ENCODE measurements at places on chromosomes 3 and 15. TPM values are rescaled to one million over a fixed set of nuclear protein-coding genes. Genes with fewer than 3 reads are reported as not detected.

Gene GPX1
- 209 TPM for total RNA-seq

Gene DGKG
- total RNA-seq, result 37.1 TPM

Gene CTXN2
- not detected for total RNA-seq

Gene SERPINI1
- 13.8 TPM for total RNA-seq

Gene PLA2G4B
- 11.1 TPM for total RNA-seq

Gene RAB27A
- 67.5 TPM for total RNA-seq

Gene P2RY14
- total RNA-seq, result 1.1 TPM

Gene TEX55
- not detected for total RNA-seq
